ENCODE measurements at places on chromosomes 3 and 15. TPM values are rescaled to one million over a fixed set of nuclear protein-coding genes. Genes with fewer than 3 reads are reported as not detected.

- no peak for DNase-seq
Measured at GRCh38 chr15:38623744-38624143, 59.1 kb upstream of the RASGRP1 start.

The ITPKA gene
- 0.89 TPM for total RNA-seq

The MEIS2 gene
- total RNA-seq = 143 TPM

- DNase-seq = no peak
Measured at GRCh38 chr3:22734756-22735155, 468.4 kb upstream of the UBE2E2 start.

The ADAMTS7 gene
- 127 TPM for total RNA-seq

The ACKR2 gene
- 0.60 TPM for total RNA-seq

GRCh38 chr15:74620636-74621545, 5.3 kb downstream of the CLK3 start:
- peak; percentile 29 for DNase-seq

DNA sequence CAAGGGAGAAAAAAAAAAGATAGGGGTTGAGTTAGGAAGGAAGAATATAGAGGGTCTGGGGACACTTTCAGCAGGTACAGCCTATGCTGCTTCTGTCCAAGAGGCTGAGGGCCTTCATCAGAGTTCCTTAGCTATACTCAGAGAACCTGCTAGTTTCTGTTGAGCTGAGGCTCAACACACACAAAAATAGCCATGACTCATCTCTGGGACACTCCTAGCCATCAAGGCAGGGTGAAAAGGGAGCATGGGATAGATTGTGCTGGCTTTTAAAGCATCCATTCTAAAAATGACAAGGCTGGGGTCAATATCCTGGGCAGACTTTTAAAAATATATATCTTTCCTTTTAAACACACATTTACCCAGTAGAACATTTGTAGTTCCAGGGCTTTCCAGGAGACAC, 2.8 kb upstream of the RTP2 start:
- DNase-seq = no peak

The USP50 gene
- 0.47 TPM for total RNA-seq

The EFL1 gene
- total RNA-seq = 30.3 TPM

DNA sequence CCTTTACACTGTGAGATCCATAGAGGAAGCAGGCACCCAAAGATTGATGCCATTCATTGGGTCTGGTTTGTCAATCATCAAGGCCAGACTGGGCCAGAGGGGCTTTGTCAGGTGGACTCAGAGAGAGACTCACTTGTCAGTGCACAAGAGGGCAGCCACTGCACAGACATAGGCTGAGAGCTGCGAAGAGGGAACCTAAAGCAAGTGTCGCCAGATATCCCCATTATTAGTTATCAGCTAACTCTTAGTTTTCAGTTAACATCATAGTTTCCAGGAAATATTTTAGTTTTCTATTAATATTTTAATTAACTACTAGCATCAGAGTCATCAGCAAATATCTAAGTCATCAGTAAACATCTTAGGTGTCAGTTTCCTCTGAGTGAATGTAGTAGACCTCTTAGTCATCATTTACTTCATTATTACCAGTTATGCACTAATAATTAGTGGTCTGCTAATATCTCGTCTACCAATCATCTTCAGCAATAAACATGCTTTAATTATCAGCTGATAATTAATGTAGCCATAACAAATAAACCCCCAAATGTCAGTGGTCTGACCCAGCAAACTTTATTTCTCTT, 41.7 kb upstream of the LIMD1 start:
- DNase-seq = no peak

The GRK7 gene
- not detected for total RNA-seq

DNA sequence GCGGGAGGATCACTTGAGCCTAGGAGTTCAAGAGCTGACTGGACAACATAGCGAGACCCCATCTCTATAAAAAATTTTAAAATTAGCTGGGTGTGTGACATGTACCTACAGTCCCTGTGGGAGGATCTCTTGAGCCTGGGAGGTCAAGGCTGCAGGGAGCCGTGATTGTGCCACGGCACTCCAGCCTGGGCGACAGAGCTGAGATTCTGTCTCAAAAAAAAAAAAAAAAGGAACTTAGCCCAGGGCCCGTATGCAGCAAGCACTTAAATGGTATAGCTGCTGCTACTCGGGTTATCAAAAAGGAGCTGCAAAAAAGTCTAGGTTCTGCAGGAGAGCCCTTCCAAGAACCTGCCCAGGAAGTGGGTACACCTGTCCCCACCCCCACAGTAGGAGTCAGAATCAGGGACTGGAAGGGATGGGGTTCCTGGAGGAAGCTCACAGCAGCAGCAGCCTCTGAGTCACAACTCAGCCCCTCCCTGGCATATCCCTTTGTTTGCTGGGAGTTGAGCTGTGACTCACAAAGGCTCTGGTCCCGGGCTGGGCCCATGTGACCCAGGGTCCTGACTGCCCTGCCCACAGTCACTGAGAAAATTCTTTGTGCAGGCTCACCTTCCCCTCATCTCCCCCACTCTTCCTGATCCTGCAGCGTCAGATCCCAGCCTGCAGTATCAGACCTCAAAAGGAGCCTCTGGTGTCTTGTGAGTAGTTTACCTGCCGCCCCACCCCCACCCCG, at the start of gene SPATA12:
Gene SPATA12 (plus strand): TSS at position 576 of the 733 bp plus-strand sequence. CDS start 13,031 bp downstream, outside the sequence.
- DNase-seq = peak; percentile 23

- no peak for DNase-seq
Measured at GRCh38 chr15:90099072-90099867, 3.0 kb downstream of the IDH2 start.

- DNase-seq = no peak
Measured at GRCh38 chr3:174408310-174408709, 450.8 kb upstream of the NAALADL2 start.

The XCR1 gene
- total RNA-seq = not detected

DNA sequence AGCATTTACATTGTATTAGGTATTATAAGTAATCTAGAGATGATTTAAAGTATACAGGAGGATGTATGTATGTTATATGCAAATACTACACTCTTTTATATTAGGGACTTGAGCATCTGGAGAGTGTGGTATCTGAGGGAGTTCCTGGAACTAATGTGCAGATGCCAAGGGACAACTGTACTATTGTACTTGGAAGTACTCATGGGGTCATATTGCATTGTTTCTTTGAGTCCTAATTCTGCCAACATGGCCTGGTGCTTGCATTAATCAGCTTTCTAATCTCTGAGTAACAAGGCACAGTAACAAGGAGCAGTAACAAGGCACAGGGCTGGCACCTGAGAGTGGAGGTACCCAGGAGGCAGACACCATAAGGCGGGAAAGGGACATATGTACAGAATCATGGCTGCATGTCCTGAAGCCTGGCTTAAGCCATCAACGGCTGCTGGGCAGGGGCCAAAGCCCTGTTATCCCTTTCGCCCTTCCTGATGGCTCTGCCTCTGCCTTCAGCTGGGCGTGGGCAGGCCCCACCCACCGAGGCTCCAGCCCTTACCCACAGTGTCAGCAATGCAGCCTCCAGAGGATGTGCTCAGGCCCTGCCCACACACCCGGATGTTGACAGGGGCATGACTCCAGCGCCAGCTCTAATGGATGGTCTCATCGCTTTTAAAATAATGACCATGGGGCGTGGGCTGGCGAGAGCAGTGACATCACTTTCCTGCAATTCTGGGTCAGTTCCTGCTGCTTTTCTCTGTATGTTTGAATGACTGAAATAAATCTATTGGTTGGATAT, 22.9 kb downstream of the CEMIP start:
- no peak for DNase-seq

- DNase-seq = peak; percentile 3
Measured at GRCh38 chr3:127483005-127483641, 107.4 kb downstream of the TPRA1 start.

The SLC24A5 gene
- total RNA-seq = not detected

GRCh38 chr15:65177901-65178300, 7.2 kb downstream of the CLPX start:
- DNase-seq = no peak

DNA sequence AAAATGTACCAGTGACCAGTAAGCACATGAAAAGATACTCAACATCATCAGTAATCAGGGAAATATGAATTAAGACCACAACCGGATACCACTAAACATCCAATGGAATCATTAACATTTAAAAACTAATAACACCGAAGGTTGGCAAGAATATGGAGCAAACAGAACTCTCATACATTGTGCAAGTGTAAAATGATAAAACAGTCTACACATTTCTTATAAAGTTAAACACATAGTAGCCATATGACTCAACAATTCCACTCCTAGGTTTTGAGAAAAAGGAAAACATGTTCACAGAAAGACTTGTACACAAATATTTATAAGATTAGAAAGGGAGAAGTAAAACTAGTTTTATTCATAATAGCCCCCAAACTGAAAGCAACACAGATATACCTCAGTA, 60.3 kb upstream of the SLCO2A1 start:
- no peak for DNase-seq

- no peak for DNase-seq
Measured at GRCh38 chr3:58361866-58362265, 29.2 kb downstream of the PXK start.

- DNase-seq = no peak
Measured at GRCh38 chr3:144437989-144438388, 466.4 kb downstream of the DIPK2A start.

DNA sequence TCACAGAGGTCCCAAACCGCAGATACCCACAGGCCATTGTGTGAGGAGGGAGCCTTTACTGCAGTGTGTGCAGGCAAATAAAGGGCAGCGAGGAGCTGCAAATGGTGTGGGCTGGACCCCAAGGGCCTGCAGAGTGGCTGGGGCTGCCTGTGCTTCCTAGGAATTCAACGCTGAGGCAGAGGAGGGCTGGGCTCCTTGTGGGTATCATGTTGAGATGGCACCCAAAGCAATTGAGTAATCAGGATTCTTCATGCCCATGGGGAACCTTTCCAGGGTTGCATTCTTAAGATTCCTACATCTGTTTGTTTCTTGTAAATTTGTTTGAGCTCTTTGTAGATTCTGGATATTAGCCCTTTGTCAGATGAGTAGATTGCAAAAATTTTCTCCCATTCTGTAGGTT, 85.4 kb upstream of the LIPC start:
- DNase-seq = no peak

- DNase-seq = no peak
Measured at GRCh38 chr3:185420762-185421161, 57.8 kb downstream of the MAP3K13 start.
